Stimulated activated CD8-positive, alpha-beta memory T cell treated with anti-CD3 and anti-CD28 coated beads, Interleukin-7, amount 100 ng/mL, for 1 hour (primary cell): ENCODE measurements at places on chromosomes 6 and 20.

DNA sequence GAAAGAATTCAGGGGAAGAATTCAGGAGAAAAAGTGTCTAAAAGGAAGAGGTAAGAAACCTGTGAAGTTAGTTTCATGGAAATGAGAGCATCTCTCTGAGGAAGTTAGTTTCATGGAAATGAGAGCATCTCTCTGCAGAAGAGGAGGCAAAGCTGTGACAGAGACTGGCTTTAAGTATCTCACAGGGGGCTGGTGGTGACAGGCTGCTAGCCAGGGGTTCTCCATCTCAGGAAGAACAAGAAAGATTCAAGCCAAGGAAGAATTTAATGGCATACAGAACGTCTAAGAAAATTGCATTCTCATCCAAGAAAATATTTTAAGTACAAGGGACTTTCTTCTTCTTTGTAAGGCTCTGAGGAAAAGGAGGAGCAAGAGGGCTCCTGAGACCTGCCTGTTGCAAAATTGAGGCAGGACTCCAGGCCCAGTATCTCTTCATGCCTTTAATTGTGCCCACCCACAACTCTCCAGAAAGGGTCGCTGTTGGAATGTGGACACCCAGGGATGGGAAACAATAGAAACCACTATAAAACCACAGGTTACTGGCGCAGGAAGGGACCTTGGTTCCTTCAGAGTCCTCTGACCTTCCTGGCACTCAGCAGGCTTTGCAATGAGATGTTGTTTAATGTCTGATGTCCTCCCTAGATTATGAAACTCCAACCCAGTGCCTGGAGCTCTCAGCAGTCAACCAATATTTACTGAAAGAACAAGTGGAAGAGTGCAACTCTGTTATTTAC is 136.8 kb downstream of the FNDC1 start:
- DNase-seq = no peak

DNA sequence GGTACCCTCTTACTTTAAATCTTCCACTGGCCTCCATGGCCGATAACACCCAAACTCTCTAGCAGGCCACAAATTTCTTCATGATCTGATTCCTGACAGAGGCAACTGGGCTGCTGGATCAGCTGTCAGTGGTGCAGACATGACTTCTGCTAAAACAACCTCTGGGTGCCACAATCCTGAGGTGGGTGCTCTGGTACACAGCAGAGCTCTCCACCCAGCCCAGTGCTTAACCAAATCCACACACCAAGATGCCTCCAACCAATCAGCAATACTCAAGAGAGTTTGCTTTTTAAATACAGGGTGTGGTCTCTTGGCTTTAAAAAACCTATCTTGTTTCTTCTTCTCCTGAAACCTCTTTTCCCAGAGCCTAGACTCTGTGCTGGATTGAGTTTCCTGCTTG is 126.6 kb upstream of the SPACA1 start:
- DNase-seq = no peak

DNA sequence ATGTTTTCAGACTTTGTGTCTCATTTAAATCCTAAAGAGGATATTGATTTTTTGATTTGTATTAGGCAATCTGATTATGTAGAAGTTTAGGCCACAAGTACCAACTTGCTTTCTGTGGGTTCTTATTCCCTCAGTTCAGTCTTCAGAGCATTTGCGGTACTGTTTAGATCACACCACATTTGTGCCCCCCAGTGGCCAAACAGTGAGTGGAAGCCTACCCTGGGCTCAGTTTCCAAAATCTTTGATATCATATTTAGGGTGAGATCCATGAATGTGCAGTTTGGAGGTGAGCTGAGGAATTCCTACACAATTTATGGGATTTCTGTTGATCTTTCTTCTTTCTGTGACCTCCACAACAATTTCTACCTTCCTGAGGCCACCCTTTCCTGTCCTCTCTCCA is 92.3 kb upstream of the FUT9 start:
- DNase-seq = no peak

DNA sequence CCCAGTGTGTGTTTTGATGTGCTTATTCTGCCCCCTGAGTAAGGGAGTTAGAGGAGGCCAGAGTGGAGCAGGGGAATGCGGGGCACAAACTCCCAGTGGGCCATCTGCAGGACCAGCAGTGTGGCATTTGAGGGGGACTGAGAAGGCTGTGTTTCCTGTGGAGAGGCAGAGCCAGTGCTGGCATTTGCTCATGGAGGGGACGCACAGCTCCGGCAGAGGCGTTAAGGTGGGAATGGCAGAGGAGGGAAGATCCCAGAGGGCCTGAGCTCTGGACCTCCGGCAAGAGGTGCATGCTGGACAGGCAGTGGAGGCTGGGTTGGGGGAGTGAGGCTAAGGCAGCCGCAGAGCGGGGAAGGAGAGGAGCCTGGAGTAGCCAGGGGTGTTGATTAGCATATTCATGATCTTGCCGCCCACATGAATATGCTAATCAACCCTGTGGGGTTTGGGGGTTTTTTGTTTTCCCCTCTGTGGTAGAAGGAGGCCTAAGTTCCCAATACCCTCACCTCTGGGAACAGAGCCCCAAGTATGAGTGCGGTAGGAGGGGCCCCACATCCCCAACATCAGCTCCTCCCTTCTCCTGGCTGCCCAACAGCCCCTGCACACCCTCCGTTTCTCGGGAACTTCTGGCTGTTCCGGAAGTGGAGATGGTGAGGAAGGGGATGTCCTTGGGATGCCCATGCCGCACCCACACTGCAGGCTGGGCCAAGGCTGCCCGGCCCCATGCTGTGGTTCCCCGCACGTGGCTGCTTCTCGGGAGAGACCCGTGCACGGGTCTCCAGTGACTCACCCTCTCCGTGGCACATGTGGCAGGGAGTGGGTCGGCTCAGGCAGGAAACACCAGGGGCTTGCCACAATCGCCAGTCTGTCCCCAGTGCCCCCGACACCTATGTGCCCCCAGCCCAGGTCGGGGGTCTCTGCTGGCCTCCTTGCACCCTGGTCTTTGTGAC is 33.8 kb downstream of the DLGAP4 start:
- no peak for DNase-seq

DNA sequence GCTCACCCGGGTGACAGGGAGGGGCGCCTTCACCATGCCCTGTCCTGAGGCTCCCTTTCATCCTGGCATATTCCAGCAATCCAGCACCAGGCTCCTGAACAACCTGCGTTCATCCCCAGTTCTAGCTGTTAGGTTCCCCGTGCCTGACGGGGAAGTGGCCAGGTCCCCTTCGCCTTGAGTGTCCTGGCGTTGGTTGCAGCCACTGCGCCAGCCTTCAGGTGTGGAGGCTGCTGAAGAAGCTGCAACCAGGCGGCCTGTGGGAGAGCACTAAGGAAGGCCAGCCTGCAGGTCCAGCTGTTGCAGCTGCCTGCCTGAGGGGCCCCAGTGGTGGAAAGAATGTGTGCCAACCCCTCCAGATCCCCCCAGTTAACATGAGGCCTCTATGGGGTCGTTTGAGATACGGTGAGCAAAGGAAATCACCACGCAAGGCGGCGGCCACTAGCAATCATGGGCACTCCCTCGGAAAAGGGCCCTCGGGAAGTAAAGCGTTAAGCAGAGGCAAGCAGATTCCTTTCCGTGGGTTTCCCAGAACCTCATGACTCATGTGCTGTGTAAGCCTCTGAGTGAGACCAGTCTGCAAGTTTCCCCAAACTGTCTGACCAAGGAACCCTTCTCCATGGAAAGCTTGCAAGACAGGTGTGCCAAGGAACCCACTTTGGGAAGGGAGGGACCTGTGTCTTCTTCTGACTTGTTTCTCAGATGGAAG is 320.8 kb downstream of the TAF4 start:
- DNase-seq = no peak

DNA sequence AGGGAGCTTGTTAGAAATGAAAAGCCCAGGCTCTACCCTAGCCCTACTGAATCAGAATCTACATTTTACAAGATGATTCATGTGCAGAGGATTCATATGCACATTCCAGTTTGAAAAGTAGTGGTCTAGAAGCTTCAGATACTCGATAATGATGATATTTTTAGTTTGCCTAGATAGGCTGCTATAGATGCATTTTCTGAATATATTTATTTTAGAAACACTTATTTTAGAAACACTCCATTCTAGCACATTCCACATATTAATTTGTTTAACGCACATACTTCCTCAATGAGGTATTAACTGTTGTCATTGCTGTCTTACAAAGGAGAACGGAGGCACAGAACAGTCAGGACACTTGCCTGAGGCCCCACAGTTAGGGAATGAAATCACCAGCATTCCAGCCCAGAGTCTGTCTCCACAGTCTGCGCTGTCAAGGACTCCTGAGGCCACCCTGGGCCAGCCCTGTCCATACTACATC is 64.4 kb downstream of the SNAP25 start:
- DNase-seq = no peak

DNA sequence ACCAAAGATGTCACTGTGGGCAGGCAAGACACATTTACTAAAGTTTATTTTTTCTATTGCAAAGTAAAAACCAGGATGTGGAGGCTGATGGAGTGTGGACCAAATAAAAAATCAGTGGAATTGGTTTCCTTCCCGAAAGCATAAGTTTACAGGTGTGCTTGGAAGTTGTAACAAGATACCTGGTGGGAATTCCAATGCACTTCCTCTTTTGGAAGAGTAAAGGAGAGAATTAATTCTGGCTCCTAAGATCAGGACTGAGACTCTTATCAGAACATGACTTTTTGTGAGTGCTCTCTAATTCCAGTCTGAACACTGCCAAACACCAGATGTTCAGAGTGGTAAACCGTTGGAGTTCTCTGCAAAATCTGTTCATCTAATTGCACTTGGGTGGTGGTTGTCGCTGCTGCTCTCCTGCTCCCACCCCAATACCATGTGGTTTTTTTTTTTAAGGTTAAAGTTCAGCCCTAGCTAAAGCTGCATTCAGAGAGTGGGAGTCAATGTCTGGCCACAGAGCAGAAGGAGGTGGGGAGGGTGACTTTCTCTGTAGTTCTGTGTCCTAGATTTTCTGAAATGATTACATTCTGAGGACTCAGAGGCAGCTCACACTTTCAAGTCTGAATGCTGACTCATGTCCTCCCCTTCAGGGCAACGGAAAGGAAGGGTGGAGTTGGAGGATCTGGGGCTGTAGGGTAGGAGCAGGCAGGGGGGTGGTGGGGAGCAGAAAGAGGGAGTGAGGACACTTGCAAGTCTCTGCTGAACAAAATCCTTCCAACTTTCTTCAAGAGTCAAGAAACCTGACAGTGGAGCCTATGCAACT is 275.8 kb upstream of the PRDM1 start:
- no peak for DNase-seq

DNA sequence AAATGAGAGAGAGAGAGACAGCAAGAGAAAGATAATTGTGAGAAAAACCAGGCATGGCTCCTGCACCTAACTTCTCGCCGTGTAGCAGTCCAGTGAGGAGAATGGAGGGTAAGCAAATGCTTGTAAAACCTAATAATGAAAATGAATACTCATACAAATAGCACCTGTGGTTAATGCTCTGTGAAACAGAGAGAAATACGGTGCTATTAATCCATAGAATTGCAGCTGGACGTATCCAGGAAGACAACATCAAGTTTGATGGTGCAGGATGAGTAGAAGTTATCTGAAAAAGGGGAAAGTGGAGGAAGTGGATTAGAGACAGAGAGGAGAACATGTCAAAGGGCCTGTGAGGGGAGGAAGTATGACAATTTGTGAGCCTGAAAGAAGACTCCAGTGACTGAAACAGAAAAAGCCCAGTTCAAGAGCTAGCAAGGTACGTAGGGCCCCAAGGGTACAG is 89.4 kb upstream of the PAK5 start:
- DNase-seq = no peak

- DNase-seq = no peak
Measured at GRCh38 chr6:62152796-62153195, 133.2 kb downstream of the KHDRBS2 start.

DNA sequence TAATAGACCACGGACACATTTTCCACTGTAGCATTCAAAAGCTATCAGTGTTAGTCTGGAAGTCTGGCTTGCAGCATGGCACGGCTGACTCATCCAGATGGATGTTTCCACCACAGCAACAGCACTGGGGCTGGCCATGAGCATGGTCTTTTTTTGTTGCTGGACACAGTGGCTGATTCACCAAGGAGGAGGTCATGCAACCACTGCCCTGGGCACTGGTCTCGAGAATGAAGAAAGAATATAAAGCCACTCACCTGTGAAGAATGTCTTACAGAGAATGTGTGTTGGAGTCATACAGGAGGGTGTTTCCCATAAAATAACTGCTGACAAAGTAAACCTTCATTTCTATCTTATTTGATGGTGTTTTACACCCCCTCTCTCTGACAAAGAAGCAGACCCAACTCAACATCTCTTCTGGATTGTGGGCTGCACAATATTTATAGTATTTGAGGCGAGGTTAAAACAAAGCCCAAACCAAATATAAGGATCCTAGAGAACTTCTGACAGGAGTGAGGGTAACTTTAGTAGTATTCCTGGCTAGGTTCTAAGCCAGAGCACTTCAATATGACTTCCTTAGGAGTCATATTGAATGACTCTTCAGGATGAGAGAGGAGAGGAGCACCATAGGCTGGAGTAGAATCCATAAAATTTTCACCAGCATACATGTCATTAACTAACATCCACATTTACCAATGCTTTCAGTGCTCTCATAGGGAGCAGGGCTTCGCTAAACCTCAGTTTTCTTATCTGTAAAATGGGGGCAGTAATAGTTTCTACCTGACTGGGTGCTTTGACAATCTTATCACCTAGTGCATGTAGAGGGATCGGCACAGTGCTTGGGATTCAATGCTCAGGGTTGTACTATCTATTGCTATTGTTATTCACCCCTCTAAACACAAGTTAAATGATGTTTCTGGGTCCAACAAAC is 121.4 kb downstream of the KIF13A start:
- DNase-seq = no peak

GRCh38 chr6:132147530-132148011 is 196.4 kb upstream of the CCN2 start:
- DNase-seq = no peak

DNA sequence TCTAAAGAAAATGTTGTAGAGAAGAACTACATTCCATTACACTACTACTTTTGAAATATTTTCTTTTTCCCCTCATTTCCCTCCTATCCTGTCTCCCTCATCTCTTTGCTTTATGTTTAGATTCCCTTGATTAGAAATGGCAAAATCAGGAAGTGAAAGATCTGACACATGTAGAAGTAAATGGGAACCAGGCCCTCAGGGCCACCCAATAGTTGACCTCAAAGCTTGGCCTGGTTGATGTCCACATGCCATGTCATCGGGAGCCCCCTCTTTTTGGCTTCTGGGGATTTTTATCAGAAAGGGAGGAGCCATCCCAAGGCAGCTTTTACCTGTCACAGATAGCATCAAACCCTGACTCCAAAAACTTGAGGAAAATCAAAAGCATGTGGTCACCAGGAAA is 168.3 kb upstream of the ECI2 start:
- no peak for DNase-seq
